Stimulated activated CD4-positive, alpha-beta T cell treated with anti-CD3 and anti-CD28 coated beads, Interleukin-2, amount 100 ng/mL, for 4 hours (primary cell): ENCODE measurements at places on chromosomes 3 and 15.

GRCh38 chr15:77440378-77440999 lies 19.8 kb downstream of the HMG20A start:
- DNase-seq = no peak

- DNase-seq = no peak
Observed at GRCh38 chr3:99503350-99503749, 135.0 kb upstream of the COL8A1 start.

- DNase-seq = no peak
Observed at GRCh38 chr3:24763393-24763792, 268.7 kb upstream of the THRB start.

- no peak for DNase-seq
Observed at GRCh38 chr3:150779402-150779858, 16.5 kb upstream of the SIAH2 start.

GRCh38 chr15:74616366-74616939 lies 817 bp downstream of the CLK3 start:
- peak; percentile 53 for DNase-seq

GRCh38 chr3:549636-550035 lies 353.1 kb downstream of the CHL1 start:
- DNase-seq = no peak

DNA sequence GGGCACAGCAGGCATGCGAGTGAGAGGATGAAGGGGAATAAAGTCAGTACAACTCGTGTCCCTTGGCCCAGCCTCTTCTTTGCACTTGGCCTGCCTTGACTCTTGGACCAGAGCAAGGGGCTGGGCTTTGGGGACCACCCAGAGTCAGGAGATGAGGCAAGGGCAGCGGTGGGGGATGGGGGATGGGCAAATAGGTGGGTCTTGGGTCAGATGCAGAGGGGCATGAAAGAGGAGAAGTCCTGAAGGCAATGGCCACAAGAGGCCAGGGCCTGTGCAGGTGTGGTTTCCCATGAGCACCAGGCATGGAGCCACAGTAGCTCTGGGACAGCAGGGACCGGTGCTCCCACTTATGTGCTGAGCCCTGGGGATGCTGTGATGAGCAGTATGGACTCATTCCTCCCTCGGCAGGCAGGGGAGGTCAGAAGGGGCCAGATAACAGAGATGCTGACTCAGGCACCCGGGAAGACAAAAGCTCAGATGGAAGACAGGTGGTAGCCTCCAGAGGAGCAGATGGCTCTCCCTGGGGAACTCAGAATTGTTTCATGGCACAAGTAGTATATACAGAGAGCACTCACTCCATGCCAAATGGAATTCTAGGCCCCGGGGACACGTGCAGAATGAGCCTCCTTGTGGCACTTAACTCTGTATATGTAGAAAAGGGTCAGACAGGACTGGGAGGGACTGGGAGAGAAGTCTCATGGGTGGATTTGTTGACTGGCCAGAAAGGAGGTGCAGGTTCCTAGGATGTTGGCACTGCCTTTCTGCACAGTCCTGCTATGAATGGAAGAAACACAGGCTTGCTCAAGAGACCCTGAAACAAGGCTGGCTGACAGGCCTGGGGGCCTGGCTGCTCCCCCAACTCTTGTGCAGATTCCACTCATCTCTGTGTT lies 14.3 kb downstream of the ZBTB47 start:
- no peak for DNase-seq

GRCh38 chr3:106255870-106256248 lies 387.0 kb upstream of the CBLB start:
- DNase-seq = no peak

- DNase-seq = no peak
Observed at GRCh38 chr3:155876037-155876436, 5.6 kb downstream of the GMPS start.

- no peak for DNase-seq
Observed at GRCh38 chr15:98384328-98385029, 263.9 kb upstream of the IGF1R start.

- DNase-seq = no peak
Observed at GRCh38 chr15:63104727-63105126, 16.9 kb upstream of the LACTB start.

DNA sequence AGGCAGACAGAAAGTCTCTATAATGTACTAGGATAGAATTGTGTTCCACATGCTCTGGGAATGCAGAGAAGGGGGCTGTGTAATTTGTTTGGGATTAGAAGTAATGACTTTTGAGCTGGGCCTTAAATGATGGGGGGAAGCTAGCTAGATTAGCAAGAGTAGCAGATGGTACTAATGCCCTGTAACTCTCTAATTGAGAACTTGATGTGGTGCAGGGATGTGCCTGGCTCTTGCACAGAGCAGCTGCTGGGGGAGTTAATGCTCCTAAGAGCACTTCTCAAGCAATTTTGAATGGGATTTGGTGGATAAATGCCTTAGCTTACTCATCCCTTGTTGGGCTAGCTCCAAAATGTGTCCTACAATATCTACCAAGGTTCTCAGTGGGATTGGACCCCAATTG lies 12.4 kb upstream of the SYN2 start:
- DNase-seq = no peak

DNA sequence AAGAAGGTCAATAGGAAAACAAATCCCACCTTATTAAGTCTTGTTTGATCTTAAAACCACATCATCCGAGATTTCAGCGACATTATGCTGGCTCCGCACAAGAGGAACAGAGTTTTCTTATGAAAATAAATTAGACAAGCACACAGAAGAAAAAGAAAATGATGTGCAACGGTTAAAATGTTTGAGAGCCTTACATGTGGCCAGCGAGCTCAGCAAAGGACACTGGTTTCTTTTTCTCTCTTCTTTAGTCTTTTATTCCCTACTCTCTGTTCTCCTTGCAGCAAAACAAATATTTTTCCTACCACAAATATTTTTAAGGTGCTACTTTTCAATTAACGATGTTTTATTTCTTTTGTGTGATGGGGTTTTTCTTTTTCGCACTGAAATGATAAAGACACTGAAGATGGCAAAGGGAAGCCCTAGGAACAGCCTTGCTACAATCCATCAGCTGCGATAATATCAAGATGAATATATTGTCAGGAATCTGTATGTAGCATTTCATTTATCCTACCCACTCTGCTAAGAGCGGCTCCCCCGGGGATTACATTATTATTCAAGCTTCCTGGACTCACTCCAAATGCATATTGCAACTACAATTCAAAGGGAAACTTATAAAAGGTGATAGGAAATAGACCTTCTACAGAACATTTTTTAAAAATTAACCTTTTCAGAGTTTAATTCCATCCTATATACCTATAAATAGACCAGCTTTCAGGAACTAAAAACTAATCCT lies 72.9 kb downstream of the ANXA2 start:
- no peak for DNase-seq

DNA sequence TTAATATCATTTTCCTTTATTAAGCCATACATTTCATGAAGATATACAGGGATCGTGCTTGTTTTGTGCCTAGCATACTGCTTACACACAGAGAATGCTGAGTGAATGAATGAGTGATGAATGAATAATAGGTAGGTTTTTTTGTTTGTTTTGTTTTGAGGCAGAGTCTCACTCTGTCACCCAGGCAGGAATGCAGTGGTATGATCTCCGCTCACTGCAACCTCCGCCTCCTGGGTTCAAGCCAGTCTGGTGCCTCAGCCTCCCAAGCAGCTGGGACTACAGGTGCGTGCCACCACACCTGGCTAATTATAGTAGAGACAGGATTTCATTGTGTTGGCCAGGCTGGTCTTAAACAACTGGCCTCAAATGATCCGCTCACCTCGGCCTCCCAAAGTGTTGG lies 400.0 kb downstream of the ROBO1 start:
- no peak for DNase-seq

DNA sequence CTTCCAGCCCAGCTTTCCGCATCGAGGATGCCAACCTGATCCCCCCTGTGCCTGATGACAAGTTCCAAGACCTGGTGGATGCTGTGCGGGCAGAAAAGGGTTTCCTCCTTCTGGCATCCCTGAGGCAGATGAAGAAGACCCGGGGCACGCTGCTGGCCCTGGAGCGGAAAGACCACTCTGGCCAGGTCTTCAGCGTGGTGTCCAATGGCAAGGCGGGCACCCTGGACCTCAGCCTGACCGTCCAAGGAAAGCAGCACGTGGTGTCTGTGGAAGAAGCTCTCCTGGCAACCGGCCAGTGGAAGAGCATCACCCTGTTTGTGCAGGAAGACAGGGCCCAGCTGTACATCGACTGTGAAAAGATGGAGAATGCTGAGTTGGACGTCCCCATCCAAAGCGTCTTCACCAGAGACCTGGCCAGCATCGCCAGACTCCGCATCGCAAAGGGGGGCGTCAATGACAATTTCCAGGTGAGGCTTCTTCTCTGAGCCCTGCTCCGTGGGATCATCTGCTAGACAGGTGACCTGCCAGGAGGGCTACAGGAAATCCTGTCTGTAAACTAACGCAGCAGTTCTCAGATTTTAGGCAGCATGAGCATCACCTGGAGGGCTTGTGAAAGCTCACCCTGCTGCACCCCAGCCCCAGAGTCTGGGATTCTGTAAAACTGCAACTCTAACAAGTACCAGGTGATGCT lies 1.6 kb downstream of the THBS1 start:
- no peak for DNase-seq

DNA sequence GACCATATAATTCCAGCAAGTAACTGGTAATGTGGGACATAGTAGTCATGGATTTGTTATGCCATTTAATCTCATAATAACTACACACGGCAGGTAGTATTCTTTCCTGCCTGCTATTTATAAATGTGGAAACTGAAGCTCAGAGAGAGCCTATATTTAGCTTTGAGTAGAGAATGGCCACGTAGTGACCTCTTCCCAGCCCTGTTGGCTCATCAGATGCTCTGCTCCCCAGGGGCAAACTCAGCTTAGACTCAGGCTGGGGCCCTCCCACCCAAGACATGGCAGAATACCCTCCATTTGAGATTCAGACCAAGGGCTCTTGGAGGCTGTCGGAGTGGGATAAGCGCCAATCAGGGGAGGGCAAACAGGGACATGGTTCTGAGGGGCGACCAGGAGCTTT lies 17.3 kb upstream of the HDAC11 start:
- no peak for DNase-seq

DNA sequence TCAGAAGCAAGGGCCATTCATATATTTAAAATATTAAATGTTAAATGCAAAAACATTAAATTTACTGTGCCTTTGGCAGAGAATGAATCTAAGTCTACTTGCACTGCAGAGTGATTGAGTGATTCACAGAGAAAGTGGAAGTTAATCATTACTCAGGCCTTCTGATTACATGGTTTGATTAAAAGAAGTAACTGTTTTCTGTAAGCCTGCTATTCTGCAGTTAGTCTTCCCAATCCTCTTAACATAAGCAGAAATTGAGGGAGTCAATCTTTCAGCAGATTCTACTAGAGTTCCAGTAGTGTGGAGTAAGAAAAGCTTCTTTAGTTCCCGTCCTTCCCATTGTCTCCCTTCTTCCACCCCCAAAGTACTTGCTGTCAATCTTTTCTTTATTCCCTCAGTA lies 1.5 kb downstream of the NLGN1 start:
- DNase-seq = no peak

GRCh38 chr3:128494367-128494650 lies 1.3 kb upstream of the GATA2 start:
- DNase-seq = no peak

GRCh38 chr3:173103469-173103868 lies 37.6 kb downstream of the SPATA16 start:
- no peak for DNase-seq

DNA sequence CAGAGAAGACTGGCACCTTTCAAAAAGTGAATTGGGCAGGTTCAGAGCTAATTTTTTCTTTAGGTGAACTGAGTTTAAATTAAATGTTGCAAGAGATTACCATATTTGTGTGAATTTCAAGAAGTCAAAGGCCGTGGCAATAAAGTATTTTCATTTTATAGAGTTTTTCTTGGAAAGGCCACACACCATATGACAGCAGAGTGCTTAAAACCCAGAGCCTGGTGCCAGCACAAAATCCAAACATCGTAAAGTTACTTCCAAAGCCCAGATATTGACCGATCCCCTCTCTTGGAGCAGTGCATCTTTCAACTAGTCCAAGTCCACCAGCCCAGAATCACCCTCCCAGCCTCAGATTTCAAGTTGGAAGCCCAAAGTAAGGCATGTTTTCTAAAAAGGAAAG lies 164.5 kb downstream of the VGLL4 start:
- DNase-seq = no peak

- DNase-seq = no peak
Observed at GRCh38 chr3:49775538-49775937, 10.8 kb downstream of the IP6K1 start.

DNA sequence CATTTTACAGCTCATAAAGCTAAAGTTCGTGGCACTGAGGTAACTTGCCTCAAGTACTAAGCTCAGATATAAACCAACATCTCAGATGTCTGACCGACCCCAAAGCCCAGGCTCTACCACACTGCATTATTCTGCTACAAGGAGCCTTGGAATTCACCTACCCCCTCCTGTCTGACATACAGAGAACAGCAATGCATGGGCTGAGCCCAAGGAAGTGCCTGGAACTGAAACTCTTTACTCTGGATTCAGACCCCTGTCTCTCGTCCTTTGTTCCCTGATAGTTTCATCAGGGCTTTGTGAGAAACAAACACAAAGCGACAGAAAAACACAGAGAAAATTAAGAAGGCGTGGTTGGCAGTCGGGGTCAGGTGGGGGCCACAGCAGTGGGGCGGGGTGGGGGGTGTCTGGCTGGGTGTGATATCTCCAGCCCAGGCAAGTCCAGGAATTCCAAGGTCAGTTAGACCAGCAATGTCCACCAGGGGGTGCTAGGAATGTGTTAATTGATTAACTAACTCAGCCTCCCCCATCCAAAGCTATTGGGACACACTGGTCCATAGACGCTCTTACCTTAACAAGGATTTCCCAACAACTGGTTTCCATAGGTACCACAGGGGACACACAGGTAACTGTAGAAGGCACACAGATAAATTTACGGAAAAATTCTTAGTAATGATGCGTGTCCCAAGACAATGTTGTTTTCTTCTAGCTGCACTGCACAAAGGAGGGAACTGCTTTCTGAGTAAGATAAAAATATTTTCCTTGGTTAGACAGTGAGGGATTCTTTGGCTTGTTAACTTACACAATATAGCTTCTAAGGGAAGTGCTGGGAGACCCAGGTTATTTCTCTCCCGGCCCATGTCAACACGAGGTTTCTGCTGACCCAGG lies 18.8 kb upstream of the SSUH2 start:
- DNase-seq = peak; percentile 10

- DNase-seq = no peak
Observed at GRCh38 chr3:158742871-158743663, 10.8 kb upstream of the RARRES1 start.

DNA sequence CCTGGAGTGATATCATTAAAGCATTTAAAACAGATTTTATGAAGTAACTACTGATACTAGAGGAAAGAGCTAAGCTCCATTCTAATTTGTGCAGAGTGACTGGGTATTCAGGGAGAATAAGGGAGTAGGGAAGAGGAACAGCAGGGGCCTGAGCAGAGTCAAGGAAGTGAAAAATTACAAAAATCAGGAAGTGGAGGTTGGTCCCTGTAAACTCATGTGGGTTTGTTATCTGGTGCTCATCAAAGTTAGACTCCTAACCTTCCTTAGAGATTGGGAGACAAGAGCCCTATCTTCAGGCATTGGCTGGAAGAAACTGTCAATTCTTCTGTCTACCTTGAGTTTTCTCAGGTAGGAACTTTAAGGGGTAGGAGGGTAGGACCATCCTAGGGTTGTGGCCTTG lies 82.5 kb downstream of the NEK11 start:
- no peak for DNase-seq
